ENCODE measurements at places on chromosomes 3 and 15.

GRCh38 chr15:37104424-37104981, 4.2 kb upstream of the MEIS2 start:
- no peak for DNase-seq

DNA sequence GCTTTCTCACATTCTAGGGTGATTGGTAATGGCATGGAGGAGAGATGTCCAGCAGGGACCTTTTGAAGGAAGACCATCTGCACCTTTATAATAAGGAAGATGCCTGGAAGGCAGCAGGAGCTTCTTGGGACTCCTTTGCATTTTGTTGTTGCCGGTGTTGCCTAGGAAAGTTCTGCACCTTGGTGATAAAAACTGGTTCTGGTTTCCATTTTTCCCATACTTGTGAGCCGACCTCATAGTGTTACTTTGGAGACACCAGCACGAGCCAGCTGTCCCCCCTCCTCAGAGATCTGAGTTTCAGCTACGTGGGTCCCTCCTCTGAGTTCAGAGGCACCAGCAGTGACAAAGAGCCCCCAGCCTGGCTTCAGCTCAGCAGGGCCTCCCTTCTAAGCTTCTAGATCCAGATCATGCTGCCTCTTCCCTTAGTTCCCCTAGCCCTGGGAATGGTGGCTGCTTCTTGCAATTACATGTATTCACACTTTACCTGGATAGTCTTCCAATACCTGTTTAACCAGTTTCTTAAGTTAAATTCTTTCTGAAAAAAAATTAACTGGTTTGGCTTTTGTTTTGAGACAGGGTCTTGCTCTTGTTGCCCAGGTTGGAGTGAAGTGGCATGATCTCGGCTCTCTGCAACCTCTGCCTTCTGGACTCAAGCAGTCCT, 18.0 kb upstream of the FSTL1 start:
- no peak for DNase-seq

DNA sequence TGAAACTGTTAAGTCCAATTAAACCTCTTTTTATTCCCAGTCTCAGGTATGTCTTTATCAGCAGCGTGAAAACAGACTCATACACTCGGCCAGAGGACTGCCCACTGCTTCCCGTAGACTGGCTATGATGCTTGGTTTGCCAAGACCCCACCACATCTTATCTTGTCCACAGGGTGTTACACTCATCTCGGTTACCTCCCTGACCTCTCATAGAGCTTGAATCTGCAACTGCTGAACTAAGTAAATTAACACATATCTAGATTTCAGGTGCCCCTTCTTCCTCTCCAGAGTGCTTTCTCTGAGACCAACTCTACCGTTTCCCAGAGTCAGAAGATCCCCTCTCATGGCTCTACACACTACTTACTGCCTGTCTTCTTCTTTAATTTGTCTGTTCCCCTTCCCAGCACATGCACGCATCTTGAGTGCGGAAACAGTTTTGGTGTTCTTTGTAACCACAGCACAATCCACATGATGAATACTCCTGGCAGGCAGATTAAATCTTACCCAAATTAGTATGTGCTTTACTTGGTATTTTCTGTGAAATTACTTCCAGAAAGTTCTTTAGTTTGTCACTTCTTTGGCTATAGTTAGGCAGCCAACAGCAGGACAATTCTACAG, 49.7 kb downstream of the CD200 start:
- no peak for DNase-seq

GRCh38 chr3:151775314-151776258, 38.3 kb upstream of the AADAC start:
- no peak for DNase-seq

GRCh38 chr15:49898097-49898496, 220.9 kb downstream of the ATP8B4 start:
- no peak for DNase-seq

GRCh38 chr15:73677146-73677607, 7.0 kb upstream of the CD276 start:
- DNase-seq: no peak

GRCh38 chr3:133412183-133413132, 12.6 kb downstream of the BFSP2 start:
- DNase-seq: no peak

DNA sequence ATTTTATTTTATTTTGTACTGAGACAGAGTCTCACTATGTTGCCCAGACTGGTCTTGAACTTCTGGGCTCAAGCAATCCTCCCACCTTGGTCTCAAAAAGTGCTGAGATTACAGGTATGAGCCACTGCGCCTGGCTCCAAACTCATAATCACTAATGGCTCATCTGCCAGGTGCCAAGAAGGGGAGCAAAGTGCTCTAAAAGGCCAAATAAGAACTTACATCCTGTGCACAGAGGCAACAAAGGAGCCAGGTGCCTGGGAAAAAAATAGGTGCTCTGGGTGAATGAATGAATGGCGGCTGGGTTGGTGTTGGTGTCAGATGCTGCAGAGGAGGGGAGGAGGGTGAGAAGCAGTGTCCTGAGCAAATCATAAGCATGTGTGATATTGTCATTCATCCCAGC, 25.9 kb upstream of the ADAMTS7 start:
- no peak for DNase-seq

DNA sequence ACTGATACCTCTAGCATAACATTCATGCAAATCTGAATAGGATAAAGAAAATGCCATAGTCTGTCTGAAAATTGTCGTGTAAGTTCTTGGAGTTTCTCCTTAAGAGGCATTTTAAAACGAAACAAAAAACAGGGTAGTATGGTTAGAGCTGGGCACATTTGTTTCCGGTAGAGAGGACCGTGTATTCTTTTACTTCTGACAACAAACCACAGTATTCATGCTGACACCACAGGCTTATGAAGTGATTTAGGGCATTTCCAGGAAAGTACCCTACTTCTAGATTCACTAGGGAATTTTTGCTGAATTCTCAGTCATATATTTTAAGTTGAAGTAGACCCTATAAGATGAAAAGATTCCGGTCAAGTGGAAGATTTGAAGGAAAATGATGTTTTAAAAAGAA, 541.3 kb downstream of the UNC13C start:
- DNase-seq: no peak

DNA sequence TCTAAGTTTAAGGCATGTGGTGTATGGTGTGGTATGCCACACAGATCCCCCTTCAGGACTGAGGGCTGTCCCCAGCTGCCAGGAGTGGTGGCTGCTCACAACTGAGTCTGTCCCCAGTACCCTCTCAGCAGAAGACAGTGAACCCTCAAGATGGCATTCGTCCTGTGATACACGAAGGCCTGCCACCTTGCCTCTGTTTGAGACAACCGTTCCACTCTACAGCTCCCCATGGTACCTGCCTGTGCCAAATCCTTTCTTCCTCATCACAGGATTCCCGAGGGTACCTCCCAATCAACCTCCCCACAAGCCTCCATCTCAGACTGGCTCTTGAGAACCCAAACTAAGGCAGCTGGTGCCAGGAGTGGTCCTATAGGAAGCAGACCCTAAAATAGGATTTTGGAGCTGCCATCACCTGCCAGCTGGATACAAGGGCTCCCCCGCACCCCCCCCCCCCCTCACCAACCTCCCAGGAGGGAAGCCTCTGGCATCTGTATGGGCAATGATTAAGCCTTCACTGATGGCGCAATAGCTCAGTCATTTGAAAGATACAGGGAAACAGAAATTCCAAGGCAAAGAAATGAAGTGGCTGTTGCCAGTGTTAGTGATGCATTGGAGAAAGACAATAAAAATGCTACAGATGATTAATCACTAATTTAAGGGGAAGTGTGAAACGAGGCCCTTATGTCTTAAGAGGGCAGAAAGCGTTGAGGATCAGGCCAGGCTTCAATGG, 230.0 kb upstream of the LYSMD4 start:
- DNase-seq: no peak

GRCh38 chr3:53170325-53171063, 9.5 kb downstream of the PRKCD start:
- DNase-seq: no peak

GRCh38 chr3:124381575-124382333, 348.5 kb upstream of the UMPS start:
- no peak for DNase-seq

DNA sequence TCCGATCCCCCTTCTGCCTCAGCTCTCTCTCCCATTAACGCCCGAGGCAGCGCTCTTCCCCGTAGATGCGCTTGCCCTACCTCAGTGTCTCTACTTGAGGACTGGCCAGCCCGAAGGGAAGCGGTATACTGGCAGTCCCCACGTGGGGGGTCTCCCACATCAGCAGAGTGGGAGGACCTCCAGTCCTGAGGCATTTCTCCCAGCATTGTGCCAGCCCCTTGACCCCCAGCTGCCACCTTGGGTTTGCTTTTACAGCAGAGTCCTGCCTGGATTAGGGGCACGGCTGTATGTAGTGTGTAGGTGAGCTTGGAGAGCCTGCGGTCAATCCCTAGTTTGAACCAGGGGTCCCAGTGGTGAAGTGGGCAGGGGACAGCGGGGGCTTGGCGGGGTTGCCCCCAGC, 767 bp downstream of the SEMA3F start:
- DNase-seq: no peak

All from non-pigmented ciliary epithelial cell (primary cell).